ENCODE measurements at places on chromosomes 16 and 17.

DNA sequence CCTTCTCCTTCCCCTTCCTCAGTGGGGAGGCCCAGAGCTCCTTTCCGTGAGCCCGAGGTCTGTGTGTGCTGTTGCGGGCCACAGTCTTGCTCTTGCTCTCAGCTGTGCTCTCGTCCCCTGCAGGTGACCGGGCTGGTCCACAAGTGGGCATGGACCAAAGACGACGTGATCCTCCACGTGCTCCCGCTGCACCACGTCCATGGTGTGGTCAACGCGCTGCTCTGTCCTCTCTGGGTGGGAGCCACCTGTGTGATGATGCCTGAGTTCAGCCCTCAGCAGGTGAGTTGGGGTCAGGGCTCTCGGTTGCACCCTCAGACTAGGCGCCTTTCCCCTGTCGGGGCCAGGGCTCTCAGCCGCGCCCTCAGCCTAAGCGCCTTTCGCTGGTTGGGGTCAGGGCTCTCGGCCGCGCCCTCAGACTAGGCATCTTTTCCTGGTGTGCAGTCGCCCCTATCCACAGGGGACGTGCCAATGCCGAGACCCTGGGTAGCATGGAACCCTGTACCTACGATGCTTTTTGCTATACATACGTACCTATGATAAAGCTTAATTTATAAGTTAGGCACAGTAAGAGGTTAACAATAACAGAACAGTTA is 8.9 kb downstream of the ACSF3 start:
- no peak for DNase-seq

DNA sequence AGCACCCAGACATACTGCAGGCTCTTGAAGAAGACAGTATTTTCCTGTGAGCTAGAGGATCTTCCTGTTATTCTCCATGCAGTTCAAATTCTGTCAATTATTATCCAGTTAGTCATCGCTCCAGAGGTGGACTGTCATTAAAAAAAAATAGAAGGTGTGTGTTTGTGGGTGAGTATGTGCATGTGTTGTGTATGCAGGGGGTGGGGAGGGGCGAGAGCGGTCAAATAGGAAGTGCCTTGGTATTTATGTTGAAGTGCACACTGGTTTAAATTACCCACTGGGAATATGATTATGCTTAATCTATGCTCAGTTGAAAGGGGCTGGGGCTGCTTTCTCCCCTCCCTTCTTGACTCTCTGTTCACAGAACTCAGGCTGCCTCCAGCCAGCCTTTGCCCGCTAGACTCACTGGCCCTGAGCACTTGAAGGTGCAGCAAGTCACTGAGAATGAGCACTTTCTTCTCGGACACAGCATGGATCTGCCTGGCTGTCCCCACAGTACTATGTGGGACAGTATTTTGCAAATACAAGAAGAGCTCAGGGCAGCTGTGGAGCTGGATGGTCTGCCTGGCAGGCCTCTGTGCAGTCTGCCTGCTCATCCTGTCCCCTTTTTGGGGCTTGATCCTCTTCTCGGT is at the start of gene HSD17B2:
HSD17B2 (plus strand) TSS at position 273 of the 632 bp plus-strand sequence; CDS start at position 445, 172 bp downstream.
- no peak for DNase-seq

DNA sequence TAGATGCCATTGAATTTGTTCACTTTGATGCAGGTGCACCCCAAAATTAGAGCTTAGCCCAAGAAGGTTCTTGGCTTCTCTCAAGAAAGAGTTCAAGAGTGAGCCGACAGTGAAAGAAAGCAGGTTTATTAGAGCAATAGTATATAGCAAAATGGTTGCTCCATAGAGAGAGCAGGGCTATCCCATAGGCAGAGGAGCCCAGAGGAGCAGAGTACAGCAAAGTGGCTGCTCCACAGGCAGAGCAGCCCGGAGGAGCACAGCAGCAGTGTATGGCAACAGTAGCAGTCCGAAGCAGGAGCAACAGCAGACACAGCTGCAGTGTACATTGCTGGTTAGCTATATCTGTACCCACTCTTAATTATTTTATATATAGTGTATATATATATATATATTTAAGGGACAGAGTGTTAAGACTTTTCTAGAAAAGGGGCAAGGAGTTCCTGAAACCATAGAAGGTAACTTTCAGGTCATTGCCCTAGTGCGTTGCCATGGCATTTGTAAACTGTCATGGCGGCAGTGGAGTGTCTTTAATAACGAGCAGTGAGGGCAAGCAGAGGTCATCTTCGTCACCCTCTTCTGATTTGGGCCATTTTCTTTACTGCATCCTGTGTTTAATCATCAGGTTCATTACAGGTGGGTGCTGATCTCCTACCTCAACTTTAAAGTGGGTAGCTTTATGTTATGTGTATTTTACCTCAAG is 222.7 kb downstream of the CYB561 start:
- no peak for DNase-seq

DNA sequence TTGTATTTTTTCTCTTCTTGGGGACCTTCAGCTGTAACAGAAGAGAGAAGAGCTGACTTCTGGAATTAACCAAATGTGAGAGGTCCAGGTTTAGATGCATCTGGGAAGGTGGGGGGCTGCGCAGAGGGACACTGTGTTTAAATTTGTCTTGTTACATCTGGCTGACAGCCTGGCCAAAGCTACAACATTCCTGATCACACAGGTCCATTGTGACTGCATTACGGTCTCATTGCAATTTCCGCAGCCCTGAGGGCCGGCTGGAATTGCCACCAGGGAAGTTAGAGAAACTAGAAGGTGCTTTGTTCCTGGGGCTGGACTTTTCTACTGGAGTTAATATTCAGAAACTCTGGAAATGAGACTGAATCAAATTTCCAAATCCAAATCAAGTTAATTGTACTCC is 37.9 kb upstream of the LRRC75A start:
- DNase-seq, result no peak

DNA sequence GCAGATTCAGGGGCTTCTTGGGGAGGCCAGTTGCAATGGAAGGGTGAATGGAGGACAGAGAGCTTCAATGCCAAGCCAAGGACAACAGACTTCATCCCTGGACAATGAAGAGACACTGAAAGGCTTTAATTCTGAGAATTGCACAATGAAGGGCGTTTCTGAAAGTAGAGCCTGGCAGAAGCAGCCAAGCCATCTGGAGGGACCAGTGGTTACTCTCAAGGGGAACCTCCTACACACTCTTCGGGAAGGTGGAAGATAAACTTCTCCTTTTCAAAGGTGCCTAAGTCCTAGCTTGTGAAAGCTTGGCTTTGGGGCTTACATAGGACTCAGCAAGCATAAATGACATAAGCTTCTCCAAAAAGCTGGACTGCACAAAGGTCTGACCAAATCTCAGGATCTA is 6.2 kb upstream of the CES1 start:
- DNase-seq, result no peak

DNA sequence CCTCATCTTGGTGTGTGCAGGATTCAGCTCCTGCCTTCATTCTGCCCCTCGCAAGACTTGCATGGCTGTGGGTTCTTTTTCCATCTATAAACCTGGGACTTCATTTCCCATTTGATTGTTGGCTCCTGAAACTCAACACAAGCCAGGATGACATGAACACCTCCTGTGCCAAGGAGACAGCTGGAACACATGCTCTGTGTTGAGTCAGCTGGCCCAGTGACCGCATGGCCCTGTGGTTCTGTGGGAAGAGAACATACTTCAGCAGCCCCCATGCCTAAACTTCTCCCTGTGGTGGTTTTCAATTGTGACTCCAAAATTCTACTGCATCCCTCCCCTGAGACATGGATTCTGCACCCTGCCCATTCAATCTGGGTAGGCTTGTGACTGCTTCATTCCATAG is 57.9 kb upstream of the FOXF1 start:
- DNase-seq, result no peak

DNA sequence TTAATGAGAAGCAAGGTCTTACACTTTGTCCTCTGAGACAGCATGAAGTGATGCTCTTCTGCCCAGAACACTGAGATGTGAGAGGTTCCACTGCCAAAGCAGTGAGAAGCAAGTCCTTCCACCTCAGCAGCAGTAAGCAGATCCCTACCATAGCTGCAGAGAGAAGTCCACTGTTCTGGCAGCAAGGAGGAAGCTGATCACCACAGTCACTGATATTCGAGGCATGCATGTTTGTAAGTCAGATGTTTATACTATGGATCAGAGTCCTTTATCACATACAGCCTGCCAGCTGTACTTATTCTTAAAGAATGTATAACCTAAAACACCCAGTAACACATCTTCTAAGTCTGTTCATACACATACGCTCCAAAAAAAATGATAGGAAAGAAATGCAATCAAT is 18.2 kb upstream of the METTL2A start:
- DNase-seq, result no peak

DNA sequence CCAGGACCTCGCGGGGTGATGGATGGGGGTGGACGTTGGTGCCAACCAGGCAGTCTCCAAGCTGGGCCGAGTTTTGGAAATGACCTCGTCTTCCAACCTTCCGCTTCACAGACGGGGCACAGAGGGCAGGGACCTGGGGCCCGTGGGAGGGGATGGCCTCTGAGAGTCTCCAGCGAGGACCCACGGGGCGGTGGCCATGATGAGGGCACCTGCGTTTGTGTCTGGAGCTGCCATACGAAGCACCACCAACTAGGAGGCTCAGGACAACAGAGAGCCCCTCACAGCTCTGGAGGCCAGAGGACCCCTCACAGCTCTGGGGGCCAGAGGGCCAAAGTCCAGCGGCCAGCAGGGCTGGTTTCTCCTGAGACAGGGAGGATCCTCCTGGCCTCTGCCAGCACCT is 26.5 kb downstream of the SOX8 start:
- DNase-seq, result no peak

DNA sequence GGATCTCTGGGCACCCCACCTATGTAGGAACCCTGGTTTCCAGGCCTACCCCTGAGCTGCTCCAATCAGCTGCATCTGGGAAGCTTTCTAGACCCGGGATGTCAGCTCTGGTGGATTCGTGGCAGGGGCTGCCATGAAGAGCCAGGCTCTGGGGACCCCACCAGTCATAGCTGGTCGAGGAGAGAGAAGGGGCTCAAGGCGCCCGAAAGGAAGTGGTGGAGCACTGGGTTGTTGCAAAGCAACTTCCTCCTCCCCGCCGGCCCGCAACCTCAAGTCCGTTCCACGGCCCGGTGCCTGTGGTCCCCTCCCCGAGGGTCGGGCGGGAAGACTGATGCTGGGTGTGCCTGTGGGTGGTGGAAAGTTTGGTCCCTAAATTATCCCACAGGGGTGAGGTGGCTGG is 10.2 kb downstream of the TBKBP1 start:
- no peak for DNase-seq

DNA sequence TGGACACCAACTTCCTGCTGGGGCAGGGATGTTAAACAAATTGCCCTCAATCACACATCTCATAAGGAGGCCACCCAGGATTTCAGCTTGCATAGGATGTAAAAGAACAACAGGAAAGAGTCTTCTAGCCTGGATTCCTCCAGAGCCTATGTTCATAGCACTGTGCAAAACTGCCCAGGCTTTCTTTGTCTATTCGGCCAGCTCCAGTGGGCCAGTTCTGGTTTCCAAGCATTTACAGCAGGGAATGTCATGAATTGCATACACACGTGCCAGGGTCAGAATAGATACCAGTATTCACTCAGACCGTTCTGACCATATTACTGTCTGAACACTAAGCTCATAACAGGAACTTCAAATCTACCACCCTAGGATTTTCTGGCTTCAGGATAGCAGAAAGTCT is 273.2 kb downstream of the CDH8 start:
- no peak for DNase-seq

DNA sequence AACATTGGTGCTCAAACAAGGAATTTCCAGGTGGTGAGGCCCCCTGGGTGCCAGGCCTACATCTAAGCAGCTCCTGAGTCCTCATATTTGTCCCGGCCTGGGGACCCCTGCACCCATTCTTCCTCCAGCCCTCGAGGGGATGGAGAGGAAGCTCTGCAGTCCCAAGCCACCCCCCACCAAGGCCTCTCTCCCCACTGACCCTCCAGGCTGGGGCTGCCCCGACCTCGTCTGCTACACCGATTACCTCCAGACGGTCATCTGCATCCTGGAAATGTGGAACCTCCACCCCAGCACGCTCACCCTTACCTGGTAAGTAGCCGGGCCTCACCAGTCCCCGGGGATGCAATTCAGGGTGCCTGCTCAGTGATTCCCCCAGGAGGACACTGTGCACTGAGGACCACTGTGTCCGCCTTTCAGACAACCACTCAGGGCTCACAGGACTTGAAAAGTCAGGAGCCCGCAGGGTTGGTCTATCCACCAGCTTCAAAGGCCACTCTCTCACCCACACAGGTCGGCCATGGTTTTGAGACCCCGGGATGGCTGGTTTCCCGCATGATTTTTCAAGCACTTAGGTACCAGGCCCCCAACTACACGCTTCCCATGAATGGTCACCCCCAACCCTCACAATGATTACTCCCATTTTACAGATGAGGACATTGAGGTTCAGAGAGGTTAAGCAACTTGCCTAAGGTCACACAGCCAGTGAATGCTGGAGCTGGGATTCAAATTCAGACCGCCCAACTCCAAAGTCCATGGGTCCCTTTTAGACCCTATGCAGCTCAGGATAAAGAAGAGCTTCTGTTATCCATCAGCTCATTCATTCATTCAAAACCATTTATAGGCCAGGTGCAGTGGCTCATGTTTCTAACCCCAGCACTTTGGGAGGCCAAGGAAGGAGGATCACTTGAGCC is 32.4 kb downstream of the IL21R start:
- no peak for DNase-seq

DNA sequence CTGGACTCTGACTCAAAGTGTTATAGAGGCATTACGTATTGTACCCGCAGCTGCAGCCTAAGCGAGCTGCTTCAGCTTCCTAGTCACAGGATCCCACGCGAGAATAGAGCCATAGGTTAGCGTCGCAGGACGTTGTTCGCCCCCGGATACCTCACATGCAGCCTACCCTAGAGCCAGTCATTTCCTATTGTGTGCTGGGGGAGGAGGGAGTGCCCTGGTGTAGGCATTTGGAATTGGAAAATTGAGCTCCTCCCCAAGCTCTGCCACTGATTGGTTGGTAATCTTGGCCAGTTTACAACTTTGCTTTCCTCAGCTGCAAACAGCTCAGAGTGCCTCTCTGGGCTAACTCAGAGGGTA is 530 bp downstream of the NAA60 start:
- DNase-seq, result no peak

GRCh38 chr17:32971171-32971570 is 20.5 kb upstream of the SPACA3 start:
- DNase-seq, result no peak

DNA sequence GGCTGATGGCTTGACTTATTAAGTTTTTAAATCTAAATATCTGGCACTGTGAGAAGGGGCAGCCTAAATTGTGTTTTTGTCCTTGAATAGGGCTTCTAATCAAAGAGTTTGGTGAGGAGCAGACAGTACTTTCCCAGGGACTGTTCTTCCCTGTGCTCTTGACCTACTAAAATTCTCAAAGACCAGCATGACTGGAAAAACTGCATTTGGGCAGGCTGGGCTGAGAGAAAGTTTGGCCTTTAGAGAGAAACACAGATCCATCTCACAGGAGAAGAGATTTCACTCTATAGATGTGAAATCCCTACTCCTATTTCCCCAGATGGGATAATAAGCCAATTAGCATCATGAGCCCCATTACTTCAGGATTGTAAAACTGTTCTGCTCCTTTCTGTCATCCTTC is 7.3 kb downstream of the PCTP start:
- DNase-seq, result no peak

DNA sequence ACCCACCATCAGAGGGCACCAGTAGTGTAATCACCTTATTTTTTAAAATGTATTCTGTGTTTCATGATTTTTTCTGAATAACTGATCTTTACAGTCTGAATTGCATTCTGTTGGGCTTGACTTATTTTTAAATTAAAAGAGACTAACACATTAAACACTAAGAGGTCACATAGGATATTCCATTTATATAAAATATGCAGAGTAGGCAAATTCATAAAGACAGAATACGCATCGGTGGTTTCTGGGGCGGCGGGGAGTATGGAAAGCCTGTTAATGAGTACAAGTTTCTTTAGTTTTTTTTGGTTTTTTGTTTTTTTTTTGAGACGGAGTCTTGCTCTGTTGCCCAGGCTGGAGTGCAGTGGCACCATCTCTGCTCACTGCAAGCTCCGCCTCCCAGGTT is 366.3 kb downstream of the WWOX start:
- no peak for DNase-seq
